T-helper 2 cell (primary cell): ENCODE measurements at places on chromosomes 11 and 22.

DNA sequence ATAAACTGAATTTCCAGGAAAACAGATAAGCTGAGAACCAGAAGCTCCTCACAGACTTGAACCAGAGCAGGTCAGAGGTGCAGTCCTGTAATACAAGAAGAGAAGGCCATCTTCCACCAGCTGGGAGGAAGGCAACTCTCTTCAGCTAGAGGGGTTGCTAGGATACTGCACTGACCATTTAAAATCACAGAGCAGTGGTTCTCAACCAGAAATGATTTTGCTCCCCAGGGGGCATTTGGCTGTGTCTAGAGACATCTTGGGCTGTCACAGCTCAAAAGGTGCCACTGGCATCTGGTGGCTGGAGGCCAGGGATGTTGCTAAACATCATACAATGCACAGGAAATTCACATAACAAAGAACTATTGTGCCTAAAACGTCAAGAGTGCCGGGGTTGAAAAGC lies 17.2 kb downstream of the OPCML start:
- DNase-seq, result no peak

DNA sequence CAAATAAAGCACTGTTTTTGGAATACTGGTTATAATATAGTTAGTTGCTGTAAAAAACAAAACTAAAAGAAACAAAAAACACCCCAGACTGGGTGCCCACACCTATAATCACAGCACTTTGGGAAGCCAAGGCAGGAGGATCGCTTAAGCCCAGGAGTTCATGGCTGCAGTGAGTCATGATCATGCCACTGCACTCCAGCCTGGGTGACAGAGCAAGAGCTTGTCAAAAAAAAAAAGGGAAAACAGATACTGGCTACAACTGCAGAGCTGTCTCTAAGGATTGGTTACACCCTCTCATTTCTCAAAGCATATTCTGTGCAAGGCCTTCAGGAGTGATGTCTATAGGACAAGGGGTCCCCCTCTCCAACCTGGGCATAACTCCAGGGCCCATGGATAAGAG lies 14.6 kb upstream of the STK33 start:
- DNase-seq, result no peak

- no peak for DNase-seq
These were observed 130.4 kb downstream of the UVRAG start for GRCh38 chr11:75945446-75945845.

DNA sequence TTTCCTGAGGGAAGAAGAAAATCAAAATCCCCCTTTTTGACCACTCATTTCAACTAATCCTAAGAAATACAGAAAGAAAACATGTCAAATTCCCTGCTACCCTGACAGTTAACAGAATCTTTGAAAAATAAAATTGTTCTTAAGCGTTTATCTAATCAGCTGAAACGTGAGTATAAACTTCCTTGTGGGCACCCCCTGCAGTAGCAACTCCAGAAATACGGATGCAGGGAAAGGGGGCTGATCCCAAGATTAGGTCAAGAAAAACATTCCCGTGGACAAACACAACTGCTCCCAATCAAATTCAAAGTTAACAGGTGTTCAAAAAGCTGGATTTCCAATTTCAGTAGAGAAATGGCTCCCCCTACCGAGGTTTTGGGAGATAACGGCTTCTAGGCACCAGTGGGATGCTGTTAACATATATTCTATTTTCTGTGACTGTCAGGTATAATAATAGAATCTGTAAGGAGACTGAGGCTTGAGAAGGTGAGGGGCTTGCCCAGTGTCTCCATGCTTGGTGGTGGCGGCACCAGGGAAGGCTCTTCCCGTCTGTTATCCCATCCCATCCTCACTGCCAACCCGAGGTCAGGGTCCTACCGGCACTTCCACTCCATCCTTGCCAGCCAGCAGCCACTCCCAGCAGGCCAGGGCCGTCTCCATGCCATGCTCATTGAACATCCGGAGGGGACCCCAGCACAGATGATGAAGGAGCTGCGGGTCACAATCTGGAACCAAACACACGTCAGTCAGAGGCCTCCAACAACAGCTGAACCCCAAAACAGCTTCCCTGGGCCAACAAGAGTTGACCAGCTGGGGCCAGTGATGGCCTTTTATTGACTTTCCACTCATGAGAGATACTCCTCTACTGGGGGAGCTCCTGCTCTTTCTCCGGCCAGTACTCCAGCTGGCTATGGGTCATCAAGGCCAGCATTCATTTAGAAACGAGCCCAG lies 32.0 kb upstream of the SERPIND1 start:
- DNase-seq, result peak; percentile 3

DNA sequence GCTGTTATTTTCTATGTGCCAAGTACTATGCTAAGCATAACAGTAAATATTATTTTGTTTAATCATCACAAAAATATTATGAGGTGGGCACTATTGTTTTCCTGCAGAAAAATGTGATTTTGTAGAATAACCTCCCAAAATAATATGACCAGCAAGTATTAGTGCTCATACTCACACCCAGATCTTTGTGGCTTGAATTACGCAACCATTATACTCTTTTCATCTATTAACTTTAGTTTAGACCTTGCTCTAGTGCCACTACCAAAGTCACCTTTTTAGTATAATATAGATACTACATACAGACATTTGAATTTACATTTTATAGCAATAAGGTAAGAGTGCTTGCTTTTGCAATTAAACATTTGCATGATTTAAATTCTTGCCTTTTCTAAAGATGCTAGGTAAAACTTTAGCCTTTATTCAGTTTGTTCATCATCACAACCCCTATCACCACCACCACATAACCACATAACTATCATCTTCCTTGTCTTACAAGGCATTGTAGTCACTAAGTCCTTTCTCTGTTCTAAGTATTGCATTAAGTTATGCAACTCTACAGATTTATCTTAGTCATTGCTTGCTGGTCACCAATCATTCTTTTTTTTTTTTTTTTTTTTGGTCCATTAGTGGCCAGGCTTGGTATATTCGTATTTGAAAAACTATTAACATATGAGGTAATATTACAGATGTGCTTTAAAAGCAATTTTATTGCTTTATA lies 68.4 kb downstream of the GAS2 start:
- no peak for DNase-seq

- DNase-seq, result no peak
These were observed 970 bp downstream of the ASRGL1 start for GRCh38 chr11:62338218-62338617.

- DNase-seq, result no peak
These were observed 4.2 kb downstream of the NOX4 start for GRCh38 chr11:89487016-89487415.

DNA sequence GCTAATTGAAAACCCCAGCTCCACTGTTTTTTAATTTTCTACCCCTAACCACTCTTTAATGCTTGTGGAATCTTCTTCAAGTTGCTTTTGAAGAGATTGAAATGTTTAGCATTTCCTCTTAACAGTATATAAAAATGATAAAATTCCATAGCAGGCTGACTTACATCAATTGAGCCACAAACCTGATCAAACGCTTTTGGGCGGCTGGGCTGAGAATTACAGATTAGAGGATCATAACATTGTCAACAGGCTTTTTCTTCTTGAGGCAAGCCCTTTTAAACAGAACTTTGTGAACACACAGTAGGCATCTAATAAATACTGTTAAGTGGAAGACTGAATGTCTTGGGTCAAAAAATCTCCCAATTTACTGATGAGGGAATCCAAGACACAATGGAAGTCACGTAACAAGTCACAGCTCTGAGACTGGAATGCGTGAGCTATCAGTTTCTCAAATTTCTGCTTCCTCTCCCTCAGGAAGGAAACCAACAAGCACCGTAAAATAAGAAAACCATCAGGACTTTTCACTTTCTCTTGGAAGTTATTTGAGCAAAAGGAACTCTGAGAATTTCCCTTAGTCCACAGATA lies 50.0 kb upstream of the CCDC89 start:
- no peak for DNase-seq

- DNase-seq, result no peak
These were observed 15.7 kb upstream of the AMPD3 start for GRCh38 chr11:10439351-10439750.

DNA sequence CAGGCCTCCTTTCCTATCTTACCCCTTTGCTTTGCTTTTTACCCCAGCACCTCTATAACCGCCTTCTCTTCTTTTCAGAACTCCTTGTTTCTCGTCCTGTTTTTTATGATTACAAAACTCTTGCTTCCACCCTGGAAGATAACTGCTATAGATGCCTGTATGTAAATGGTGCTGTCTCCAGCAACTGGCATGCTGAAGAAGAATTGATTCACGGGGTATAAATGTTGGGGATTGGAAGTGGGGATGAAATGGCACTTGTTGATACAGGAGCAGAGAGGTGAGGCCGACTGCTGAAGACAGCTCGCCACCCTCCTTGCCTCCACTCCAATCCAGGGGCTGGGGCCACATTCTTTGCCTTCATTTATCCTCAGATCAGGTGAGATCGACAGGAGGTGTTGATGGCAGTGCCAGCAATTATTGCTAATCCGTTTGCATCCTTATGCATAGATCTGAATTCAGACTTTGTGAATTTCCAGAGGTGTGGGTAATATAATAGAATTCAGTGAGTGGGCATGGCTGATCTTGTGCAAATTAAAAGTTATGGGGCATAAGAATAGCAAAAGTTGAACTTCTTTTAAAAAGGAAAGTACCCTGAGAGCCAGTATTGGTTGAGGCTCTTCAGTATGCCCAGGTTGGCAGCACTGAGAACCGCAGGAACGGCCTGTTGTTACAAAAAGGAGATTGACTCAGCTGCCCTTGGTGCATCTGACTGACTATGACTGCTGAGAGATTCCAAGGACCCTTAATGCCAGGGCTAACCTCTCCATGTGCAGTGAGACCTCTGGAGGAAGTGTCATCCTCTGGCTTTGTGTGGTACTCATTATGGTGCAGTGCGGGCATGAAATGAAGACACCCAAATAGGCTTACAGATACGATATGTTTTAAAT lies 5.3 kb downstream of the NEAT1 start:
- DNase-seq, result peak; percentile 77

GRCh38 chr22:27134315-27134701 lies 476.9 kb downstream of the MIAT start:
- no peak for DNase-seq

GRCh38 chr11:59990421-59990820 lies 26.6 kb upstream of the OOSP4B start:
- DNase-seq, result no peak

- DNase-seq, result no peak
These were observed 41.3 kb upstream of the ETS1 start for GRCh38 chr11:128628686-128629085.

DNA sequence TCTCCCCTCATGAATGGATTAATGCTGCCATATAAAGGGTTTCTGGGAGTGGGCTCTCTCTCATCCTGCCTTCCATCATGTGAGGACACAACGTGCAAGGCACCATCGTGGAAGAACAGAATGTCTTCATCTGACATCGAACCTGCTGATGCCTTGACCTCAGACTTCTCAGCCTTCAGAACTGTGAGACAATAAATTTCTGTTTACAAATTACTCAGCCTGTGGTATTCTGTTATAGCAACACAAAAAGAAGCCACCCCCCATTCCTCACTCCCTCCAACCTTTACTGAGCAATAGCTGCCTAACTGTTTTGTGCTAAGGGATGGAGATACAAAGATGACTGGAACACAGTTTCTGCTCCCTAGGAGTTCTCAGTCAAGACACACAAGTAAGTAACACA lies 106.1 kb upstream of the PLET1 start:
- no peak for DNase-seq

DNA sequence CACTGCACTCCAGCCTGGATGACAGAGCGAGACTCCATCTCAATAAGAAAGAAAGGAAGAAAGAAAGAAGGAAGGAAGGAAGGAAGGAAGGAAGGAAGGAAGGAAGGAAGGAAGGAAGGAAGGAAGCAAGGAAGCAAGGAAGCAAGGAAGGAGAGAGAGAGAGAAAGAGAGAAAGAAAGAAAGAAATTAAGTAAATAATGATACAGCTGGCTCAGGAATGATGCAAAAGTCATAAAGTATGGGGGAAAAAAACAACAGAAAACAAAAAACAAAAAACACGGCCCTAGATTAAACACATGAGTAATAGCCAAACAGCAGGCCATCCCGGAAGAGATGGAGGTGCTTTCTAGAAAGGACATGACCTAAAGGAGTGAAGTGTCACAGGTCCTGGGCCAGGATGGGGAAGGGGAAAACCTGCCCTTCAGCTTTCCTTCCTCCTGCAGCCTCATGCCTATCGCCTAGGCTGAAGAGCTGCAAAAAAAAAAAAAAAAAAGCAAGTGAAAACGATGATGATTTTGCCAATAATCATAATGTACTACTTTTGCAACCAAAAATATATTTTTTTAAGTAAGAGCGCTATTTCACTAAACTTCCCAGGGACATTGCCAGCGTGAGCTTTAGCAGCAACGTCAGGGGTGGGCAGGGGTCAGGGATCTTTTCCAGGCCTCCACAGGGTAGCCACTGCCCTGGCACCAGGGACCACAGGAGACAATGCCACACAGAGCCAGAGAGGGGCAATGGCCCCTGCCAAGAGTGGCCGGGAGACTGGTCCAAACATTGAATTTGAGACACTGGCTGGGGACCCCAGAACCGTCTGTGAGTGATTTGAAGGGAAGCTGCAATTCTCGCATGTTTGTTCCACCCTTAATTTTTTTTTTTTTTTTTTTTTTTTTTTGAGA lies 28.2 kb upstream of the TMPRSS4 start:
- no peak for DNase-seq

- no peak for DNase-seq
These were observed 7.4 kb downstream of the CAPN5 start for GRCh38 chr11:77074205-77074604.

GRCh38 chr11:20163783-20164481 lies 3.7 kb upstream of the DBX1 start:
- no peak for DNase-seq

GRCh38 chr11:73810637-73811036 lies 23.0 kb downstream of the MRPL48 start:
- DNase-seq, result no peak

GRCh38 chr11:70270877-70271648 lies 573 bp downstream of the PPFIA1 start:
- DNase-seq, result no peak

DNA sequence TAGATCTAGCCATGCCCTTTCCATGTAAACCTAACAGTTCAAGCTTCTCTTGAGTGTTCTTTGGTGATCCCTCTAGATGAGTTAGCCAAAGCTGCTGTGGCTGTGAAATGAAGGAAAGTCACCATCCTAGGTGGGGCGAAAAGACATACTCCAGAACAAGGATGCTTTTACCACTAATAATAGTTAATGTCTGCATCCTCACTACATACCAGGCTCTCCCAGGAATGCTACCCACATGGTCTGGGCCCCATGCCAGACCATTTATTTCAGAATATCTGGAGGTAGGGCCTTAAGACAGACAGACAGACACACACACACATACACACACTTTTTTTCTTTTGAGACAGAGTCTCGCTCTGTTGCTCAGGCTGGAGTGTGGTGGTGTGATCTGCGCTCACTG lies 14.7 kb downstream of the ABTB2 start:
- DNase-seq, result no peak

GRCh38 chr22:29642694-29643093 lies 39.3 kb downstream of the NF2 start:
- no peak for DNase-seq

GRCh38 chr11:64276653-64277431 lies 7.6 kb downstream of the BAD start:
- DNase-seq, result no peak
